ENCODE measurements at places on chromosomes 6 and 20. TPM values are rescaled to one million over a fixed set of nuclear protein-coding genes. Genes with fewer than 3 reads are reported as not detected.
A peak's percentile ranks its signal among the peaks of the same experiment; 100 is the strongest.

Gene DEF6
- 1.0 TPM for polyA plus RNA-seq

DNA sequence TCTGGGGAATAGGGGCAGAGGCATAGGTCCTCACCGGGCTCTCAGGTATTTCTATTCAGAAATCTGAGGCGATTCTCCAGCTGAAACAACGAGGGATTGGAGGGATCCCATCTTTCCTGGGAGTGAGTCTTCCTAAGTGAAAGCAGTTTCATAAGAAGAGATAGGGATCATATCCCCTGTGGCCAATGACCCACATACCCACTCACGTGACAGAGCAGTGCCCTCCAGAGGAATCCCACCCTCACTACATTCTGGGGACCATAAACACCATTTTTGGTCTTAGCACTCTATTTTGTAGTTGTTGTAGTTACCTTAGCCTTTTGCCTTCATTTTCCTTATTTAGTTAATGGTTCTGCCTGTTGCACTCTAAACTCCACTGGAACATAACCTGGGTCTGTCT lies 121.1 kb downstream of the GPR63 start:
- H3K36me3 ChIP-seq = no peaks in the 10 kb centered on the region
- H3K4me3 ChIP-seq = no peak overlapping the region

GRCh38 chr6:72636215-72636614 lies 14.4 kb downstream of the KCNQ5 start:
- no peak overlapping the region for H3K27ac ChIP-seq
- no peaks in the 10 kb centered on the region for H3K27me3 ChIP-seq

GRCh38 chr20:63033794-63034709 lies 27.3 kb upstream of the BHLHE23 start:
- no peak overlapping the region for H3K4me3 ChIP-seq
- H3K36me3 ChIP-seq = no peaks in the 10 kb centered on the region
- peaks cover 4% of the 10 kb centered on the region for H3K27me3 ChIP-seq

- H3K27ac ChIP-seq = no peak overlapping the region
- no peaks in the 10 kb centered on the region for H3K36me3 ChIP-seq
- DNase-seq = no peak
- no peaks in the 10 kb centered on the region for H3K27me3 ChIP-seq
- no peak overlapping the region for H3K4me3 ChIP-seq
- H3K4me1 ChIP-seq = no peaks in the 10 kb centered on the region
Measured at GRCh38 chr6:116200619-116201249, 53.1 kb downstream of the TSPYL4 start.

Gene RAB5IF
- polyA plus RNA-seq = 167 TPM

Gene TSPO2
- 0.39 TPM for polyA plus RNA-seq

Gene RAD21L1
- polyA plus RNA-seq = not detected

DNA sequence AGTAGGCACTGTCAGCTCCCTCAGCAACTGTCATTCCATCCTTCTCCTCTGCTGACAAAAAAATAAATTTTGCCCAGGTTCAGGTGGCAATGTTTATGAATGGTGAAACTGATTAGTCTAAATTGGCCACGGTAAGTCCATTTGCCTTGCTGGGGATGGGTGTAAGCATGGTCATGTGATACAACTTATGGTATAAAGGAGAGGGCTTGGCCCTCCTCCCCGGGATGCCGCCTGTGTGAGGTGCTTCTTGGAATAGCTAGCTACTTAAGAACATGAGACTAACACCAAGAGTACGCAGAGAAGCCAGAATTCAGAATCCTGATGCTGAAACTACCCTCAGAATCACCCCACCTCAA lies 94.4 kb upstream of the MAP7 start:
- H3K27ac ChIP-seq = peak overlapping the region; percentile 25
- peaks cover 15% of the 10 kb centered on the region for H3K4me1 ChIP-seq
- H3K27me3 ChIP-seq = no peaks in the 10 kb centered on the region
- DNase-seq = no peak
- no peak overlapping the region for H3K4me3 ChIP-seq
- H3K36me3 ChIP-seq = no peaks in the 10 kb centered on the region

- peaks cover 15% of the 10 kb centered on the region for H3K36me3 ChIP-seq
- no peaks in the 10 kb centered on the region for H3K4me1 ChIP-seq
- DNase-seq = no peak
- H3K4me3 ChIP-seq = no peak overlapping the region
- H3K27me3 ChIP-seq = no peaks in the 10 kb centered on the region
Measured at GRCh38 chr20:1922786-1923185, 27.6 kb downstream of the SIRPA start.

- H3K4me3 ChIP-seq = no peak overlapping the region
- no peak for DNase-seq
- H3K36me3 ChIP-seq = peaks cover 53% of the 10 kb centered on the region
- no peak overlapping the region for H3K27ac ChIP-seq
- no peaks in the 10 kb centered on the region for H3K4me1 ChIP-seq
Measured at GRCh38 chr20:62201173-62202082, 18.6 kb downstream of the MTG2 start.

DNA sequence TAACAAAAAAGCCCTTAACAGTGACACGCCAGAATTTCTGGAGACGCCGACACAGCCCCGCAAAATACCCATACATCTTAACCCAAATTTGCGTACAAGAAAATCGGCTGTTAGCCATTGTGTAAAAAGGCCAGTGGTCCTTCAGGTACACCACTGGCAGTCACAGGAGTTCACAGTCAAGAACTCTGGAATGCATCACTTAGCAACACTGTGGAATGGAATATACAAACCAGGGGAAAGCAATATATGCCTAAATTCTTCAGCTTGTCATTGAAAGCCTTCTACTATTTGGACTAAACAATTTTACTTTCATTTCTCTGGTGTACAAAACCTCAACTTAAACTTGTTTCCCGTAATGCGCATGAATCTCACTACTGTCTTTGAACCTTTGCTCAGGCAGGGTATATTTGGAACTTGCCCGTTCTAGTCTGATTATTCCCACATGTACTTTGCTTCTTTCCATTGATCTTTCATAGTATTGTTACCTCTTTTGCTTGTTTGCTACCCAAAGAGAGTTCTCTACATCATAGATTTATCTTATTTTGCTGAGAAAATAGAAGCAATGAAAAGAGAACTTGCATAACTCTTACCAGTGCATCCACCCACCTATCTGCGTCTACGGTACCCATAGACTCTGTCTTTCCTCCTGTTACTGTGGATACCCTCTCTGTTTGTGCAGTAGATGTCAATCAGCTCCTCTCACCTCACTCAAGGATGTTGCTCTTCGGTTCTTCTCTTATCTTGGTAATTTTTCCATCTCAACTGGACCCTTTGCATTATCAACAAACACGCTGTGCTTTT lies at the start of gene ARMH2:
Gene ARMH2 (minus strand): TSS at position 178 of the 801 bp plus-strand sequence. CDS start 60 bp downstream, at position 118.
- no peaks in the 10 kb centered on the region for H3K36me3 ChIP-seq
- H3K27ac ChIP-seq = no peak within 1 kb of the TSS
- no peak within 1 kb of the TSS for H3K4me3 ChIP-seq
- H3K4me1 ChIP-seq = peaks cover 8% of the 10 kb centered on the region
- H3K27me3 ChIP-seq = no peaks in the 10 kb centered on the region

- H3K4me1 ChIP-seq = no peaks in the 10 kb centered on the region
- no peaks in the 10 kb centered on the region for H3K36me3 ChIP-seq
- no peak for DNase-seq
- no peaks in the 10 kb centered on the region for H3K27me3 ChIP-seq
Measured at GRCh38 chr6:113556775-113557174, 300.4 kb upstream of the MARCKS start.
